ENCODE measurements at places on chromosomes 13 and 19.

- DNase-seq = peak; percentile 47
These were observed 745.3 kb downstream of the GPC5 start for GRCh38 chr13:92143766-92144165.

GRCh38 chr13:21672287-21672680, 1.4 kb downstream of the FGF9 start:
- no peak for DNase-seq

GRCh38 chr13:100535426-100536135, 53.0 kb downstream of the GGACT start:
- no peak for DNase-seq

DNA sequence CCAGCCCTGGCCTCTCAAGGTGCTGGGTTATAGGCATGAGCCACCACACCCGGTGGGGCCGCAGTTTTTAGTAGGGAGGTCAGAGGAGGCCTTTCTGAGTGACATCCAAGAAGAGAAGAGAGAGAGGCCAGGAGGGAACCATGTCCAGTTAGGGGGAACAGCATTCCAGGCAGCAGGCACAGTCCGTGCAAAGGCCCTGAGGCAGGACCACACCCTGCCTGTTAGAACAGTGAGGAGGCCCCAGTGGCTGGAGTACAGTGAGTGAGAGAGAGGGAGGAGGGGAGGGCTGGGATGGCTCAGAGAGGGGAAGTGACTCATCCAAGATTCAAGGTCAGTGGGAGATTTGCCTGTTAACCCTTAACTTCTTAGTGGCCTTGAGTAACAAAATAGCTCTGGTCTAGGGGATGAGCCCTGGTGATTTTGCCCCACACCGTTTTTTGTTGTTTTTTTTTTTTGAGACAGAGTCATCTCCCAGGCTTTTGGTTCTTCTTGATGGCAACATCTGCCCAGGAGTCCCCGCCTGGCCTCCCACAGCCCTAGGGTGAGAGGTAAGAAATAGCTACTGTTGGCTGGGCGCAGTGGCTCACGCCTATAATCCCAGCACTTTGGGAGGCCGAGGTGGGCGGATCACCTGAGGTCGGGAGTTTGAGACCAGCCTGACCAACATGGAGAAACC, 2.7 kb upstream of the PLIN3 start:
- DNase-seq = peak; percentile 44

DNA sequence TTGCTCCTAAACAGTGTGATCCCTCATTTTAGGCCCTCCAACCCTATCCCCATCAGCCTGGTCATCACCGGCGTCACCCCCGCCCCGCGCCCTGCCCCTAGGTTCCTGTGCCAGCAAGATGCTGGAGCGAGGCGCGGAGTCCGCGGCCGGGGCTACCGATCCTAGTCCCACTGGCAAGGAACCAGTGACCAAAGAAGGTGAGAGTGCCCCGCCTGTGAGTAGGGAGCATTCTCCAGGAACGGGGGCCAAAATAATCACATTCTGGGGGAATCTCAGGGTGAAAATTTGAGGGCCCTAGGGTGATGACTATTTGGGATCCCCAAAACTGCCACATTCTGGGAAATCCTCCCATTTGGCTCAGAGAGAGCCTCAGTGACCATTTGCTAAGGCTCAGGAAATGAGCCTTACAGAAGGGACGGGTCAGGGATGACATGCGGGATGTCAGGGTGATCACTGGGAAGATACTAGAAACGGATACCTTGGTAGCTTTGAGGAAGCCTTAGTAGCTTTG, 1.4 kb downstream of the ZNF575 start:
- no peak for DNase-seq

- DNase-seq = no peak
These were observed 26.5 kb upstream of the HOMER3 start for GRCh38 chr19:18967358-18968146.

DNA sequence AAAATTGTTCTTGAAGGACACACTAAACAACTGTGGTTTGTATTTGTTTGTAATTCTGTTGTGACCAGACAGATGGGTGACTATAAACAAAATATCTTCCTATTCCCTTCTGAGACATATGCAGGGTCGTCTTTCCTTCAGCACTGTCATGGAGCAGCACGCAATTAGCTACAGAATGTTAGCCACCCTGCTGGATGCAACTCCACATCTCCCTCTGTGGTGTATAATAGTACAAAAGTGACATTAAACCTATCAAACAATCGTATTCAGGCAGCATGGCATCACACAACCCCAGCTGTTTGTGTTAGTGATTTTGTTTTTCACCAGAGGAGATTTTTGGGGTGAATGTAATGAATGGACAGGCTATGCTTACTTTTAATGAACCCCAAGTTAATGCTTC, 146.2 kb downstream of the GPC6 start:
- no peak for DNase-seq

GRCh38 chr13:112119192-112120030, 52.5 kb downstream of the SOX1 start:
- DNase-seq = peak; percentile 5

Measured in WERI-Rb-1 (cell line).